ENCODE measurements at places on chromosomes 2 and 18.

DNA sequence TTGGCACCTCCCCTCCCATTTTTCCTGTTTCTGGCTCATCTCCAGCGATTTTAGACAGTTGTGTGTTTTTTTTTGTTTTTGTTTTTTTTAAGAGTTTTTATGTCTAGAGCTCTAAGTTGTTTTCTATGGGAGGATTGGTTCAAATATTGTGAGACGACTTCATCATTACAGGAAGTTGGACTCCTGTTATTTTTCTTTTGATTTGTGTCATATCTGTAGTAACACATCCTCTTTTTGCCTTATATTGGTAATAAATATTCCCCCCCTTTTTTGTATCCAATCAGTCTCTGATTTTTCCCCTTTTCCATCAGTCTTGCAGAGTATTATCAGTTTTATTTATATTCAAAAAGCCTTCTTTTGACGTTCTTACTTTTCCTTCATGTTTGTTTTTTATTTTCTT lies 89.0 kb downstream of the KIAA1328 start:
- DNase-seq = no peak

DNA sequence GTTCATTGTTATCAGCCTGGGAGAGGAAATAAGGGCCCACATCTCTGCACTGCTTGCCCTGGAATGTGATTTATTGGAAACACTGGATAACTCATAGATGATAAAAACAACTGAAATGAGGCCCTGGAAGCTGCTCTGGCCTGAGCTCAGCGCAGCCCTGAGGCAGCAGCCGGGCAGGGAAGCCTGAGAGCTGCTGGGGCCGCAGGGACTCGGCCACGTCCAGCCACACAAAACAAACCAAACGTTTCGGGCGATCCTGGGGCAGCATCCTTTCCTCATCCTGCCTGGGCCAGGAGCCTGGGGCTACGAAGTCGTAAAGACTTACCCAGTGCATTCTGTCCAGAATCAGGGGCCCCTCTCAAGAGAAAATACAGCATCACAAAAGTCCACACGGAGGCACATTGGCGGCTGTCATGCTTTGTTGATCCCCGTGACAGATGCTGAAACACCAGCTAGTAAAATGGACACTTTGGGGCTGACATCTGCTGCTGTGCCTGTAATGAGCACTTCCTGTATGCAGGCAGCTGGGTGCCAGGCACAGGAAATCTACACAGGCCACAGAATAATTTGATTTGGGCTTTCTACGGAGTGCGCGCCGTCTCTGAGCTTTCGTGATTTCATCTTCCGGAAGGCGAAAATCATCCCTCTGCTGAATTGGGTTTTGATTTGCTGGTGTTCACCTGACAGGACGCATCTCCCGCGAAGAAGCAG lies 250.6 kb downstream of the EIPR1 start:
- DNase-seq = no peak

- no peak for DNase-seq
Measured at GRCh38 chr2:124753842-124754241, 728.8 kb downstream of the CNTNAP5 start.

DNA sequence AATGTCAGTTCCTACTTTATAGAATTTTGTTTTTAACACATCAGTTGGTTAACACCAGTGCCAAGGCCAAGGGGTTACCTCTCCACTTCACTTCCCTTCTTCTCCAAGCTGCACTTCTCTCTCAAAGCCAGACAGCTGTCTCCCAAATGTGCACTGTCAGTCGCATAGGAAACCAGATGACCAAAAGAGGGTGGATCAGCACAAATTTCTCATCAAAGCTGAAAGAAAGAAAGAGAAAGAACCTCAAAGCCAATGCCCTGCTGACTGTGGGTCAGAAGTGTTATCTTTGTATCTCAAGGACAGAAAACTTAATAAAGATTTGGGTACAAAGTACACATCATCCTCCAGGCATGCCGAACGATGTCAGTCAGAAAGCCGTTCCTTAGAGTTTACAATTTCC lies 32.2 kb downstream of the SPATS2L start:
- DNase-seq = no peak

DNA sequence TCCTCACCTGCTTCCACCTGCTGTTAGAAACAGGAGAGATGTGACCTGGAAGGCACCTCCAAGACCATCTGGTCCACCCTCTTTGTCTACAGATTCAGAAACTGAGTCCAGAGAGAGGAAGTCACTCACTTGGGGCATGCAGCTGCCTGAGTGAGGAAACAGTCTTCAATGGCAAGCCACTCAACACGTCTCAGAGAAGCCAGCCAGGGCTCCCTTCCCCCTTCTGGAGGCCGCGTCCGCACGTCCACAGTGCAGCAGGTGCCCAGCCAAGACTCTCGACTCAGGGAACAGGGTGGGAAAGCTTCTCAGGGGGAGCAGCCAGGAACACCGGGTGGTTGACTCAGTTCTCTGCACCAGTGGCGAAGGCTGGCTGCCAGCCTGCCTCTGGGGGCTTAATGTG lies 201.7 kb downstream of the BCL11A start:
- no peak for DNase-seq

All from activated CD8-positive, alpha-beta memory T cell treated with anti-CD3 and anti-CD28 coated beads, Interleukin-2, amount 50 U/mL, for 4 hours (primary cell).